ENCODE measurements at places on chromosomes 2 and 18.

DNA sequence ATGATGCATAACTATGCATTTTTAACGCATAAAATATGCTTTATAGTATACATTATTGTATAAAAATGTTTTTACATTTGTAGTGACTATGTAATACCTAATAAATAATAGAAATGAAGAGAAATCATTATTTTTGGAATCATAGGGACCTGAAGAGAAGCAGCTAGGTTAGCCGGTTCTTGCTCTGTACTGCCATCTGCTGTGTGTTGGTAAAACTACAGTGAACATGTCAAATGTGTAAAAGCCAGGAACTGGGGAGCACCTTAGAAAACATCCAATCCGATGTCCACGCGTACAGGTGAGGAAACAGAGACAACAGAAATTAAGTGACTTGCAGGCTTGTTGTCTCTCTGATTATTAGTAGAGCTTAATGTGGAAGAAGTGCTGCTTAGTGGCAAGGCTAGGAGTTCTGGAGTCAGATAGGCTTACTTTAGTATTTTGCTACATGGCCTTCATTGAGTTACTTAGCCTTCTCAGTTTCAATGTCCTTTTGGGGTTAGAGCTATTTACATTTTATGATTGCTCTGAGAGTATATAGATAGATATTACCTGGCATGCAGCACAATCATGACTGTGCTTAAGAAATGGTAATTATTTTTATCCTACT, 386.5 kb downstream of the DLGAP1 start:
- peak; percentile 59 for DNase-seq

- DNase-seq = no peak
These were observed 117.1 kb downstream of the RAD51AP2 start for GRCh38 chr2:17401096-17401495.

GRCh38 chr2:128549094-128549493, 230.4 kb upstream of the HS6ST1 start:
- DNase-seq = no peak

- no peak for DNase-seq
These were observed 2.1 kb upstream of the CLIP4 start for GRCh38 chr2:29113027-29113686.

- no peak for DNase-seq
These were observed 82.8 kb upstream of the RPL31 start for GRCh38 chr2:100919316-100919715.

- DNase-seq = peak; percentile 77
These were observed at the start of gene CLASP1 for GRCh38 chr2:121649149-121649595. Gene CLASP1, minus strand, starts transcription at chr2:121649462. Its CDS starts 43,567 bp downstream, at chr2:121605895.

GRCh38 chr18:54774423-54774822, 53.9 kb upstream of the RAB27B start:
- no peak for DNase-seq

GRCh38 chr2:133787207-133787606, 218.9 kb upstream of the NCKAP5 start:
- no peak for DNase-seq

DNA sequence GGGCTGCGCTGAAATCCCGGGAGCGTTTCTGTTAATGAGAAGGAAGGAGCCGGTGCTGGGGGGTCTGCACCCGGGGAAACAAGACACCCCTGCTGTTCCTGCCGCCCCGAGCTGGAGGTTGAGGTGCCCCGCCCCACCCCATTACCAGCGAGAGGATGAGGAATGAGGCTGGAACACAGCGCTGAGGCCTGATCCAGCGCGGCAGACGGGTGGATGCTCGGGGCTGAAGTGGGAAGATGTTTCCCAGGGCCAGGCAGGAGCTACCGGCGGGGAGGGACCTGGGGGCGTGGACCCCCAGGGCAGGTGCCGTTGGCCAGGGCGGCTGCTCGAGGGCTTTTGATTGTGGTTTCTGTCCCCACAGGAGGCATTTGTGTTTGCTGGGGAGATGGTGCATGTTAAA, 134.3 kb upstream of the CTDP1 start:
- DNase-seq = no peak

GRCh38 chr18:62634458-62634857, 80.9 kb upstream of the PHLPP1 start:
- DNase-seq = no peak

DNA sequence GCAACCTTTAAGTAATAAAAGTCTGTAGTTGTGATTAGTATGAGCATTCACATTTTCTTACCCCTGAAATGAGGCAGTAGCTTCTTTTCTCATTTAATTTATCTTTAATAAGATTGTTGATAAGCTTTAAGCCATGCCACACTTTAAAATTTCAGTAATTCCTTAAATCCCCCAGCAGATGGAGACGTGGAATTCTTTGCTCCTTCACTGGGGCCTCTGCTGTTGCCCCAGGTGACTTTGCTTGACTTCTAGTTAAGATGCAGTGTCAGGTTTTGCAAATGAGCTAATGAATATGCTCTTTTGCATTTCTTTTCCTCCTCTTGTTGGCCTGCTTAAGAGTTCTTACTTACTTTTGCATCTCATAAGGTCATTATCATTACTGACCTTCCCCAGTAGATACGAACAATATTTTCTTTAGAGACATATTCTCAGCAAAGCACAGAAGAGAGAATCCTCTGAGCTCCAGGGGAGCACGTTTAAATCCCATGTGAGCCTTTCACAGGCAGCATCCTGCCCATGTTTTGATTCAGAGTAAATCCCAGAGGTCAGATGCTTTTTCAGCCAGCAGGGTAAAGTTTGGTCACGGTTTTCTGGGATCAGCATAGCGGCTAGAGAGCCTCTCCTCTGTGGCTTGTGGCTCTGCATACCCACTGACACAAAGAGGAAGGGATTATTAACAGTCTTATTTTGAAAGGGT, 222.9 kb downstream of the PTPRM start:
- peak; percentile 33 for DNase-seq

DNA sequence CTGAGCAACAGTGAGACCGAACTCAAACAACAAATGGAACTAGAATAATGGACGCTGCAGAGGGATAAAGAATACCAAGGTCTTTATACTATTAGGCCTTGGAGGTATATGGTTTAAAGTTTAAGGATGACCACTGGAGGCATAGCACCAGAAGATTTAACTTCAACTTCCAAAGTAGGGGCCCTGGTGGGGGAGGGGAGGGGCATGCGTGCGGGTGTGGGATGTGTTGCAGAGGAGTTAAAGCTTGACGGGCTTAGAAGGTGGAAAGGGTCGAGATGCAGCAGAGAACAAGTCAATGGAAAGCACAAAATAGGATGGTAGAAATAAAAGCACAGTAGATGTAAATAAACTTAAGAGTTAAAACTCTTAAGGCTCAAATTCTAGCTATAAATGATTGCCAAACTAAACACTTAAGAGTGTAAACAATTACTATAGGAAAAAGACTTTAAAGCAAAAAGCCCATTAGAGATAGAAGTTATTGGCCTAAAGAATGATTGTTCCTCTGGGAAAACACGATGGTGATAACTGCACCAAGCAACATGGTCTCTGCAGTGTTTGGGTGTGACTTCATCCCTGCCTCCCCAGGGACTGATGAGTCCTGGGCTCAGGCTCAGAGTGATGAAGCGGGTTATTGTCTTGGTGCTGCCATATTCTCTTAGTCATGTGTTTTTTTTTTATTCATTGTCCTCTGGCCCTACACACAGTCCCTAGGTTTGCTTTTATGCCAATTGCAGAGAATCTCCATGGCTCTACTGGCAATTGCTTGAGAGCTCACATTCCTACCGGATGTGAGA, 13.0 kb downstream of the RRM2 start:
- no peak for DNase-seq

GRCh38 chr2:191399601-191400000, 154.4 kb downstream of the MYO1B start:
- no peak for DNase-seq

GRCh38 chr2:23859983-23860382, 66.9 kb downstream of the ATAD2B start:
- no peak for DNase-seq

- DNase-seq = no peak
These were observed 260.3 kb downstream of the TPGS2 start for GRCh38 chr18:36568487-36568886.

DNA sequence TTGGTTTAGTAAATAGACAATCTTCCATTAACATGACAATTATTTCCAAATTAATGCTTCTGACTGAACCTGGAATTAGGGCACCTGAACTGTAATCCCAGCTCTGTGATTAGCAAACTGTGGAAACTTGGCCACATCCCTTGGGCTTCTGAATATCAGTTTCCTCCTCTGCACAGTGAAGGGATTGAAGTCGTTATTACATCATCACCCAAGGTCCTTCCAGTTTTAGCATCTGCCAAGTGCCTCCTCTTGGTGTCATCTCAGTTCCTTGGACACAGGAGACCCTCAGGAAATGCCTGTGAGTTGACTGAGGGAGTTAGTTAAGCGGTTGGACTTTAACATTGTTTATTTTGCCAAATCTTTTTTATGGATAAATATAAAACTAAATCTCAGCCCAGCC, 64.8 kb downstream of the MOGAT1 start:
- DNase-seq = no peak

GRCh38 chr18:24539866-24540617, 79.6 kb downstream of the HRH4 start:
- DNase-seq = no peak

- no peak for DNase-seq
These were observed 16.2 kb downstream of the DOCK10 start for GRCh38 chr2:225025917-225026571.

GRCh38 chr2:174035981-174036742, 71.0 kb upstream of the SP3 start:
- DNase-seq = no peak

GRCh38 chr2:159895258-159896065, 97.5 kb upstream of the CD302 start:
- no peak for DNase-seq

- no peak for DNase-seq
These were observed 14.2 kb downstream of the GALNT5 start for GRCh38 chr2:157271590-157272203.

- DNase-seq = no peak
These were observed 17.4 kb downstream of the FECH start for GRCh38 chr18:57569133-57569532.

DNA sequence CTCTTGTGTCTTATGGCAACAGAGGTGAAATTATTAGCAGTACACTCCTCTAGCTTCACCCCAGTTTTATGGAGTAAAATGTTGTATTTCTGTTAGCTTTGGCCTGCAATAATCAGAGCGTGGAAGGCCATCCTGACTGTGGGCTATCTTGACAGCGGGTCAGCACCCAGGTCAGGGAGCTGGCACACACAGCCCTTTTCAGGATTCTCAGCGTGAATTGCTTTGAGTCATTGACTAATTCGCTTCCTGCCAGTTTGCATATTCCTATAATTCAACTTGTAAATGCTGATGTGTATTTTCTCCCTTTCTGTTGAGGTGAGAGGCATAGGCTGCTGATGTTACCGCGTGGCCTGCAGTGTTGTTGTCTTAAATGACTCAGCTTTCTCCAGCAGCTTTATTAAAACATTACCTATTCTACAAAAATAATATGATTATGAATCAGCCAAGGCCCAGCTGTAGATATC, 109.6 kb upstream of the EML6 start:
- no peak for DNase-seq

- DNase-seq = peak; percentile 39
These were observed at the start of gene DYSF for GRCh38 chr2:71453404-71454220. Gene DYSF, plus strand, starts transcription at chr2:71453561.

- no peak for DNase-seq
These were observed 8.8 kb downstream of the MGAT5 start for GRCh38 chr2:134262684-134263083.

- peak; percentile 40 for DNase-seq
These were observed 3.3 kb downstream of the SLC8A1 start for GRCh38 chr2:40448476-40449079.

DNA sequence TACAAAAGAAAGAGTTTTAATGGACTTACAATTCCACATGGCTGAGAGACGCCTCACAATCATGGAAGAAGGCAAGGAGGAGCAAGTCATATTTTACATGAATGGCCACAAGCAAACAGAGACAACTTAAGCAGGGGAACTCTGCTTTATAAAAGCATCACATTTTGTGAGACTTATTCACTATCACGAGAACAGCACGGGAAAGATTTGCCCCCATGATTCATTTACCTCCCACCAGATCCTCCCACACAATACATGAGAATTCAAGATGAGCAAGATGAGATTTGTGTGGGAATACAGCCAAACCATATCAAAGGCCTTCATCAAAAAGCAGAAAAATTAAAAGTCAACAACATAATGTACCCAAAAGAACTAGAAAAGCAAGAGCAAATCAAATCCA, 111.0 kb upstream of the RPRM start:
- no peak for DNase-seq

DNA sequence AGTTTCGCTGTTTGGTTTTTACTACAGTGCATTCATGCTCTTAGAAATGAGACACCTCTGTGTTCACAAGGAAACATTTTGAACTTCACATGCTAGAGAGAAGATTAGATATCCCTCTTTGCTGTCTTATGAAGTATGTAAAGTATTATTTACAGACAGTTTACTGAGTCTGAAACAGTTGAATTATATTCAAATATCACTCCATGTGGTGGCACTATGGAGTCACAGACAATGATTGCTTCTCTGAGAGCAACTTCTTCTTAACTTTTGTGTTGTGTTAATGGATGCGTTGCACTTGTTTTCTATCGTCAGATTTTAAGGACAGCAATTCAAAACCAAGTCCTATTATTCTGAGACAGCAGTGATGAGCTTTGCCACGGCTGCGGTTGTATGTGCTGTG, 823.6 kb downstream of the GALR1 start:
- peak; percentile 9 for DNase-seq

GRCh38 chr2:234308813-234309195, 188.1 kb downstream of the ARL4C start:
- DNase-seq = no peak

- DNase-seq = no peak
These were observed 2.5 kb upstream of the ANKRD39 start for GRCh38 chr2:96860065-96861029.

- no peak for DNase-seq
These were observed 1080.9 kb upstream of the FANCL start for GRCh38 chr2:59322005-59322404.

DNA sequence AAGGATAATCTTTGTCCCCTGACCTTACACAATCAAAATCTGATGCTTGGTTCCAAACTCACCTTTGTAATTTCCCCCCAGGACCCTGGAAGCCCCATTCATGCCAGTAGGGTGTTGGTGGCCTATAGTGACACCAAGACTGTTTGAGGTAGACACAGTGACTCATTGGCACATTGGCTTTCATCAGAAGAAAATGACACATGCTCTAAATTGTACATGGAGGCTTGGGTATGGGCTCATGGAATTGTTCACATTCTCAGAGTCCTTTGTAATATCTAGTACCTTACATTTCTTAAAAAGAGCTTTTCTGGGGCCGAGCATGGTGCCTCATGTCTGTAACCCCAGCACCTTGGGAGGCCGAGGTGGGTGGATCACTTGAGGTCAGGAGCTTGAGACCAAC, 61.2 kb upstream of the LRPPRC start:
- no peak for DNase-seq

- no peak for DNase-seq
These were observed 2.1 kb upstream of the PID1 start for GRCh38 chr2:229273006-229273722.

All from T47D (cell line).